ENCODE measurements at places on chromosomes 11 and 22. TPM values are rescaled to one million over a fixed set of nuclear protein-coding genes. Genes with fewer than 3 reads are reported as not detected.

CRYBB1 gene
- total RNA-seq: 0.62 TPM

KMT5B gene
- total RNA-seq: 139 TPM

OR6T1 gene
- total RNA-seq: not detected

ACER3 gene
- total RNA-seq: 21.5 TPM

OR5A1 gene
- not detected for total RNA-seq

PHF21B gene
- total RNA-seq: 8.1 TPM

DUSP8 gene
- 5.6 TPM for total RNA-seq

TRPC6 gene
- 6.9 TPM for total RNA-seq

VPREB1 gene
- not detected for total RNA-seq

PRG3 gene
- total RNA-seq: 0.31 TPM

NLRP14 gene
- total RNA-seq: 0.94 TPM

TMPRSS13 gene
- total RNA-seq: 0.47 TPM

EHF gene
- total RNA-seq: 0.16 TPM

SPON1 gene
- total RNA-seq: 31.5 TPM

NEU3 gene
- total RNA-seq: 19.0 TPM

MMP8 gene
- 0.16 TPM for total RNA-seq

BEST1 gene
- 1.2 TPM for total RNA-seq

PCSK7 gene
- total RNA-seq: 24.0 TPM

OR5D18 gene
- not detected for total RNA-seq

KIRREL3 gene
- 29.3 TPM for total RNA-seq

BRSK2 gene
- 32.8 TPM for total RNA-seq

DDT gene
- total RNA-seq: 68.6 TPM

SMC1B gene
- under 0.01 TPM for total RNA-seq

OR10A5 gene
- not detected for total RNA-seq

OR52K2 gene
- total RNA-seq: not detected

AIFM3 gene
- 4.2 TPM for total RNA-seq

TBCEL gene
- 62.2 TPM for total RNA-seq

SMDT1 gene
- total RNA-seq: 15.9 TPM

TNNT3 gene
- 2.0 TPM for total RNA-seq

P2RY2 gene
- total RNA-seq: not detected

KCTD14 gene
- total RNA-seq: 0.78 TPM

RCOR2 gene
- 9.5 TPM for total RNA-seq

SYT9 gene
- 4.7 TPM for total RNA-seq

PNPLA5 gene
- total RNA-seq: not detected

KDELR3 gene
- 0.94 TPM for total RNA-seq

GP1BB gene
- 21.8 TPM for total RNA-seq

CYB561A3 gene
- 8.9 TPM for total RNA-seq

MYOD1 gene
- not detected for total RNA-seq

SCN4B gene
- 12.2 TPM for total RNA-seq

ARHGAP20 gene
- total RNA-seq: 66.6 TPM

TUG1 gene
- 85.2 TPM for total RNA-seq

CNGA4 gene
- 0.31 TPM for total RNA-seq

MLC1 gene
- 32.6 TPM for total RNA-seq

TRIM51 gene
- total RNA-seq: not detected

C11orf52 gene
- total RNA-seq: not detected

ANO5 gene
- 26.8 TPM for total RNA-seq

CALCA gene
- total RNA-seq: not detected

PYGM gene
- total RNA-seq: 1.2 TPM

RFPL2 gene
- total RNA-seq: 0.31 TPM

APOA5 gene
- not detected for total RNA-seq

F2 gene
- 0.16 TPM for total RNA-seq

RBMXL2 gene
- total RNA-seq: not detected

SSH3 gene
- total RNA-seq: 2.0 TPM
